ENCODE measurements at places on chromosomes 12 and 14. TPM values are rescaled to one million over a fixed set of nuclear protein-coding genes. Genes with fewer than 3 reads are reported as not detected.

Gene CFAP73
- total RNA-seq = not detected

DNA sequence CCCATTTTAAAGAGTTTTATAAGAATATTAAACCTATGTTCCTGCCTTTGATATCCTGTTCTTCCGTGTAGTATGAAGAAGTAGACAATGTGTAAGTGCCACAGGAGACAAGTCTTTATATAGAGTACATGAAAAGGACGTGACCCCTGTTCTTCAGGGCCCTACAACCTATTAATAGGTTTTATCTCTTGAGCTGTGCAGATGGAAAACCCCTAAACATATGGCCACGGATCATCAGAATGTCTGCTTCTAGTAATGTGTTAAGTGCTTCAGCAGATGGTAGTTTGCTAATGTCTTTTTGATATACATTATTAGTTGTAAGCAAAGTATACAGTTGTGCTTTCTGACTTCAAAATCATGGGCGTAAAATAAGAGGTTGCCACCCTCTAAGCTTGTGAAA lies 228.5 kb downstream of the PTPRO start:
- DNase-seq = no peak

DNA sequence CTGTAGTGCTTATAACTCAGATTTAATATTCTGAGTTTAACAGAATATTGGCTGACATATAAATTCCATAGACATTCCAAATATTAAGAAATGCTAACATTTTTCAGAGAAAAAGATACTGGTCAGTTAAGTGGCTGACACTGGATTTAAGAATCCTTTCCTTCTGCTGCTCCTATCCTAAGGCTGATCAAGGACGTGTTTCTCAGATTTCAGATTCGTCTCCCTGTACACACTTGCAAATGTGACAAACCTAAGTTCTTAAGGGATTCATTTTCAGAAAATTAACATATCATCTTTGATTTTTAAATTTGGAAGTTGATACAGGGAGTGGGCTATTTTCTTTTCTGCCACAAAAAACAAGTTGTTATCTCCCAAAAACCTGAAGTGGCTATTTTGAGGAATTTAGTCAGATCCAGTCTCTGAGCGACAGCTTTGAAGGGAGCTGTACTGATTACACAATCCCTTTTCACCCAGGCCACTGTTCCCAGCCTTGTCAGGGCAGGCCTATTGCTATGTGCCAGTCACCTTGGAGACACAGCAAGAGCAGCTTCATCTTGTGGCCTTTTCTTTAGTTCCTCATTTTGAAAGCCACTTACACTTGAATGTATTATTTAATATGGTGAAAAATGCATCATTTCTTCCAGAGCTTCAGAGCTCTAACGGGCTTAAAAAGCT lies 370.6 kb downstream of the KCNH5 start:
- no peak for DNase-seq

Gene KLHDC1
- 6.6 TPM for total RNA-seq

Gene CCDC177
- not detected for total RNA-seq

- no peak for DNase-seq
Measured at GRCh38 chr12:71694099-71694820, 8.4 kb downstream of the TMEM19 start.

Gene IGF1
- 50.0 TPM for total RNA-seq

Gene DCN
- 1,578 TPM for total RNA-seq

- DNase-seq = no peak
Measured at GRCh38 chr14:23578560-23579310, at the start of gene JPH4. Gene JPH4 (minus strand): TSS chr14:23578790. CDS start chr14:23577453, 1,337 bp downstream.

- DNase-seq = no peak
Measured at GRCh38 chr12:75695926-75696325, 184.5 kb upstream of the KRR1 start.

Gene MYH6
- total RNA-seq = not detected

DNA sequence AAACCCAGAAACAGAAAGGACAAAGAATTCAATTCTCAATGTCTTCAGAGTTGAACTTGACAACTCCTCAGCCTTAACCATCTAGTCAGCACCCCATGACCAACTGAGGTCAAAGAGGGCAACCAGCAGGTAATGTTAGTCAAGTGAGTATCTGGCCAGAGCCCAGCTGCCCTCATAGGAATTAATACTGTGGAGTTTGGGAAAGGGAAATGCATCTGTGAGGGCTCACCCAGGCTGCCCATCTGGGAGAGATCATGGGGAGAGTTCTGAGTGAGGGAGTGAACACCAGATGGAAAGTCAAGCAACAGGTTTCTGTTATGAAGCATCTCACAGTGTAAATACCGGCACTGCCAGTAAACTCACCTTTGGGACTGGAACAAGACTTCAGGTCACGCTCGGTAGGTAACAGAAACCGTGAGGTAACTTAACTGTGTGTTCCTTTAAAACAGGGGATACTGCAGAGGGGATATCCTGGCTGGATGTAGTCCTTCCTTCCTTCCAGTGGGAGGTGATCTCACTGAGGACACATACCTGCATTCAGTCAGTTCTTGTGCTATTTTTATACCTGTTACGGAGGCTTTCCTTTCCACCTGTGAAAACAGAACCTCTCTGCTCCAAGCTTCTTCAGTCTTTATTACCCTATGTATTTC lies 94.4 kb downstream of the DAD1 start:
- no peak for DNase-seq

DNA sequence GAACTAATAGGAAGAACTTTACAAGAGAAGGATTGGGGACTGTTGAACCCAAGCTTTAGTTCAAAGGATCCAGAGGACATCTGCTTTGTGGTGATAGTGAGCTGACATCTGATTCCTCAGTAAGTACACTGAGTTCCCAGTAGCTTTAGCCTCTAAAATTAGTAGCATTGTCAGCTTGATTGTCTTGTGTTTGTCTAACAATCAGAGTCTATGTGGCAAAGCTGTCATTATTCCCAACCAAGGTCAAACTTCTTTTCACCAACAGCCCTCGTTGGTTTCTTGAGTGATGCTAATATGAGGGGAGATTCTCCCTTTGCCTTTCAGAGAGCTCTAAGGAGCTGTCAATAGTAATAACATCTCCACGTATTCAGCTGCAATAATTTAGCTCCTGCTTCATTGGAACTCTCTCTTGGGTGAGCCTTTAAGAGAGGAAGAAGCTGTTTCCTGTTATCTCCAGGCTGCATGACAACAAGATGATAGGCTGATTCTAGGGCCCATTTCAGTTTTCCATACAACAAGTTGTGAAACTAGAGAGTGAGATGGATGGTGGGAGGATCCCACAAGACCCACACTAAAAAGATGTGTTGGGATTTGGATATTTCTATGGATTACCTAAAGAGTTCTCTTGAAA lies 46.7 kb downstream of the TGFB3 start:
- no peak for DNase-seq

- no peak for DNase-seq
Measured at GRCh38 chr12:11916113-11916512, 154.6 kb upstream of the BCL2L14 start.

DNA sequence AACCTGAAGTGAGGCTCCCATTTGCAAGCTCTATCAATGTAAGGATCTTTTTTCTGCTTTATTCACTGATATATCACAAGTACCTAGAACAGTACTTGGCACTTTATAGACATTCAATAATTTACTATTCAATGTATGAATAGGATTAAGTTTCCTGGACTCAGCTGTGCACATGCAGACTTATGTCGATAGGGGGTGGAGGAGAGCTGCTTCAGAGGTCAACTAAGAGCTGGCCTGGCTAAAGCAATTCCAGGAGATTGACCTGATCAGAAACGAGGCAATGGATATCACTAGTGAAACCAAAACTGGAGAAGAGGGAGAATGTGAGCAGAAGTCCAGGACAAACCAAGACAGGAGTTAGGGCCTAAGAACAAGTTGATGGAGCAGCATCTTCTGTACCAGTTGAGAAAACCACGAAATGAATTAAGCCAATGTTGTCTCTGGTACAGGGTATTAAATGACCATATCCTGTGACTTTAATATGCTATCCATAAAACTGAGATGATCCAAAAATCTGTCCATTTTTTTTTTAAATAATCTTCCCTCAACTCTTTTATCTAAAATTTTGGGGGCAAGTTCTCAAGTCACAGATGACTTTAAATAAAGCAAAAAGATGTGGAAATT lies 169.2 kb downstream of the PIK3C2G start:
- peak; percentile 21 for DNase-seq

Gene CPNE6
- total RNA-seq = not detected

Gene TMEM119
- total RNA-seq = 38.3 TPM

DNA sequence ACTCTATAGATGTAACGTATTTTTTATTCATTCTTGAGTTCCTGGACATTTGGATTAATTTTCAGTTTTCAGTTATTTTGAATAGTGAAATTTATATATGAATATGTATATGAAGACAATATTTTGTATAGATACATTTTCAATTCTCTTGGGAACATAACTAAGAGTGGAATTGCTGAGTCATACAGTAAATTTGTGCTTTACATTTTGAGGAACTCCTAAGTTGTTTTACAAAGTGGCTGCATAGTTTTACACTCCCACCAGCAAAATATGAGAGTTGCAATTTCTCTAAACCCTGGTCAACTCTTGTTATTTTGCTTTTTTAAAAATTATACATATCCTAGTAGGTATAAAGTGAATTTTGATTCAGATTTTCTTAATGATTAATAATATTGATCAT lies 1838.6 kb upstream of the SEL1L start:
- no peak for DNase-seq

Gene KRT6C
- not detected for total RNA-seq

DNA sequence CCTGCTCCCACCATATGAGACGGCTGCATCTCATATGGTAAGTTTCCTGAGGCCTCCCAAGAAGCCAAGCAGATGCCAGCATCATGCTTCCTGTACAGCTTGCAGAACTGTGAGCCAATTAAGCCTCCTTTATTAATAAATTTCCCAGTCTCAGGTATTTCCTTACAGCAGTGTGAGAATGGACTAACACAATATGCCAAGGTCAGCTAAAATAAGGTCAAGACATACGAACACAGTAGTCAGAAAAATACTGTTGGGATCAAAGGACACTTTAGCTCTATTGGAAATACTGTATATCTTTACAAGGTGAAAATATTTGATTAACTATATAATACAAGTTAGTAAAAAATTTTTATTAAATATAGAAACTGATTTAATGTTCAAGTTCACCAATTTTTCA lies 28.8 kb downstream of the SEL1L start:
- DNase-seq = no peak

DNA sequence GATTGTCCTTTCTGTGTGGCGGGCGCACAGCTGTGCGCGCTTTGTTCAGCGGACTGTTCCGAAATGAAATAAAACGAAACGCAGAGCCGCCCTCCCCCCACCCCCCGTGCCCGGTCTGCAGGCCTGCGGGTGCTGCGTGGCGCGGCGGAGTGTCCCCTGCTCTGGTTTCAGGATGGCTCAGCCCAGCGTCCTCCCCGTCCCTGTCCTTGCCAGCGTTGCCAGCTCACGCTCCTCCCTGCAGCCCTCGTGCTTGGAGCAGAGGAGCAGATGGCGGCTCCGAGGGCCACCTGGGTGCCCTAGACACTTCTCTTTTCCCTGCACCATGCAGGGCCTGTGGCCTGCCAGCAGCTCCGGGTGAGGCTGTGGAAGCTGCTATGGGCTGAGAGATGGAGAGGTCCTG lies 17.5 kb upstream of the BEGAIN start:
- DNase-seq = no peak

DNA sequence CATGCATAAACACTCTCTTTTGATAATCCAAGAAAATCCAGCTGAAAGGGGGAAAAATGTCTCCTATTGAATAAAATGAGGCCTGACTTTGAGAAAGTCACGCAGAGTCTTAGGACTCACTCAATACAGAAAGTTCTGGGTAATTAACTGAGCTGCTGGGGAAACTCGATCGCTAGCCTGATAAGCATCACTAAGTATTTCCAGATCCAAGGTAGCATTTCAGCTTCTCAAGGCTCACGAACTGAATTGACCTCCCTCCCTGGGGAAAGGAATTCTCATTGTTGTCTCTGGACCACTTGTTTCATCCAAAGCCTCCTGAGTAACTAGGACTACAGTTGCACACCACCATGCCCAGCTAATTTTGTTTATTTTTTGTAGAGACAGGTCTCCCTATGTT lies 13.8 kb upstream of the ANAPC5 start:
- no peak for DNase-seq
